Esophagus mucosa (tissue), 1 donor: ENCODE measurements at places on chromosomes 2 and 18. TPM values are rescaled to one million over a fixed set of nuclear protein-coding genes. Genes with fewer than 3 reads are reported as not detected.
A peak's percentile ranks its signal among the peaks of the same experiment; 100 is the strongest.

Gene AGAP1
- total RNA-seq: 17.1 TPM

GRCh38 chr2:67526283-67526682, 129.2 kb downstream of the ETAA1 start:
- no peak for ATAC-seq

GRCh38 chr18:21074336-21075323, 37.0 kb downstream of the ROCK1 start:
- ATAC-seq: peak; percentile 52

GRCh38 chr2:149597668-149598326, 10.2 kb upstream of the MMADHC start:
- ATAC-seq: peak; percentile 87
